Stimulated activated CD4-positive, alpha-beta T cell treated with anti-CD3 and anti-CD28 coated beads, Interleukin-4, amount 100 ng/mL, for 24 hours (primary cell): ENCODE measurements at places on chromosomes 4 and X.

GRCh38 chr4:78354782-78355181 is 196.8 kb upstream of the ANXA3 start:
- DNase-seq, result no peak

DNA sequence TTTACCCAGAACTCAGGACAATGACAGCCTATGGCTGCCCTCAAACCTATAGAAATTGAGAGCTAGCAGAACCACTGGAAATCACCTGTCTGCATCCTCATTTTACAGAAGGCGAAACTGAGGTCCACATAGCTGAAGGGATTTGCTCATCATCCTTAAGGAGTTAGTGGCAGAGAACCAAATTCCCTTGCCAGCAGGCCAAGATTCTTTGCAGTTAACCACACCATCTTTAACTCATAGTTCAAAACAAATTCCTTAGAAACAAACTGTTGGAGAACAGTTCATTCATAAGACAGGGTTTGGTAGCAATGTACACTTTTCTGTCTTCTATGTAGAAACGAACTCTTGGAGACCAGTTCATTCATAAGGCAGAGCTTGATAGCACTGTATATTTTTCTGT is 37.9 kb upstream of the RAP2C start:
- no peak for DNase-seq

DNA sequence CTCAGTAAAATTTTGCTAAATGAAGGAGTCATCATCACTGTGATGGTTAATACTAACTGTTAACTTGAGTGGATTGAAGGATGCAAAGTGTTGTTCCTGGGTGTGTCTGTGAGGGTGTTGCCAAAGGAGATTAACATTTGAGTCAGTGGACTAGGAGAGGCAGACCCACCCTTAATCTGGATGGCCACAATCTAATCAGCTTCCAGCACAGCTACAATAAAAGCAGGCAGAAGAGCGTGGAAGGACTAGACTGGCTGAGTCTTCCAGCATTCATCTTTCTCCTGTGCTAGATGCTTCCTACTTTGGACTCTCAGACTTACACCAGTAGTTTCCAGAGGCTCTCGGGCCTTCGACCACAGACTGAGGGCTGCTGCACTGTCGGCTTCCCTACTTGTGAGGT is 21.3 kb upstream of the WDR44 start:
- DNase-seq, result no peak

DNA sequence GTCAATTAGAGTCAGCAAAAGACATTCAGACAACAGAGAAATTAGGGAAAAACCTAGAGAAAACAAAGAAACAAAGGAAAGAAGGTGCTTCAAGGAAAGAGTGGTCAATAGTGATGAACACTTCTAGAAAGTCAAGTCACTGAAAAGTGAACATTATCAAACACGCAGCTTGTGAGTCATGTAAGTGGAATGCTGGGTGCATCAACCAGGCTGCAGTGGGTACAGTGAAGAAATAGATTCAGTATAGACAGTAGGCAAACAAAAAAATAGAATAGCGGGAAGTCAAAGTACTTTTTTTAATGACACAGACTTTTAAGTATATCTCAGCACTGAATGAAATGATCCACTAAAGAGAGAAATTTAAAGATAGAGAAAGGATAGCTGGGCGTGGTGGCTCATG is 245.8 kb downstream of the ARHGAP24 start:
- no peak for DNase-seq

DNA sequence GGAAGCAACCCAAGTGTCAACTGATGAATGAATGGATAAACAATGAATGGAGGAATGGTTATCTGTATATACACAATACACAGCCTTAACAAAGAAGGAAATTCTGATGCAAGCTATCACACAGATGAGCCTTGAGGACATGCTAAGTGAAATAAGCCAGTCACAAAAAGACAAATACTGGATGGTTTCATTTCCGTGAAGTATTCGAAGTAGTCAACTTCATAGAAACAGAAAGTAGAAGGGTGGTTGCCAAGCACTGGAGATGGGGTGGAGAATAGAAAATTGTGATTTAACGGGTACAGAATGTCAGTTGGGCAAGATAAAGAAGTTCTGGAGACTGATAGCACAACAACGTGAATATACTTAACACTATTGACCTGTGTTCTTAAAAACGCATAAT is 28.2 kb downstream of the CENPU start:
- DNase-seq, result no peak

GRCh38 chr4:337932-338758 is 531 bp downstream of the ZNF141 start:
- DNase-seq, result peak; percentile 65

- no peak for DNase-seq
Measured at GRCh38 chrX:80430826-80431504, 10.7 kb downstream of the TENT5D start.

DNA sequence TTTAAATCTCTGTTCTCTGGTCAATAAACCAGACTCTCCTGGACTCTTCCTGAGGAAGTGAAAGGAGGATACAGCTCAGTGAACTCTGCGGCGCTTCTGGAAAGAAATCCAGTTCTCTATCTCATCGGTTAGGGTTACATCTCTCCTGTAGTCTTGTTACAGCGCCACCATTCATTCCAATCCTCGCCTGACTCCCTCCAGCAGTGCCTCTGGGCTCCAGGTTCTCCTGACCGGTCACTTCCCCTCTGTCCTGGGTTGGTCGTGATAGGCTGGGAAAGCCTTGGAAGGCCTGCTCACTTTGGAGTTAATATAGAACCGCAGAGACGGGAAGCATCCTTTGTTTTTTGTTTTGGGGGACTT is 97.0 kb upstream of the STOX2 start:
- DNase-seq, result no peak

GRCh38 chr4:86560447-86560846 is 33.7 kb upstream of the PTPN13 start:
- DNase-seq, result no peak

DNA sequence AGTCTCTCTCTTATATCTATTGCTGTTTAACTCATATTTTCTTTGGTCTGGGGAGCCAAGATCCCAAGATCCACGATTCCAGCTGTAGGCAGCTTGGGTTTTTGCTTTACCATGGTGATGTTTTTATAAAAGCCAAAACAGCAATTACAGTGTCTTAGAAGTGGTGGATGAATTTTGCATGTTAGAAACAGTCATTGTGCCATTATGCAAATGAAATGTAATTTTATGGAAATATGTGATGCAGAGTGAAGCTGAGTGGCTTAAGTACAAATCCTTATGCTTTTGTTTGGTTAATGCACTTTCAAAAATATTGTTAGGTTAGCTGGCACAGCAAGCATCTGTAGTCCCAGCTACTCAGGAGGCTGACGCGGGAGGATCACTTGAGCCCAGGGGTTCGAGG is 32.8 kb upstream of the PTTG2 start:
- no peak for DNase-seq

- DNase-seq, result no peak
Measured at GRCh38 chr4:75786526-75786925, 62.1 kb downstream of the USO1 start.

- DNase-seq, result no peak
Measured at GRCh38 chr4:55921093-55921492, 27.7 kb upstream of the CEP135 start.

- DNase-seq, result no peak
Measured at GRCh38 chrX:107654566-107654871, 26.2 kb downstream of the PRPS1 start.

DNA sequence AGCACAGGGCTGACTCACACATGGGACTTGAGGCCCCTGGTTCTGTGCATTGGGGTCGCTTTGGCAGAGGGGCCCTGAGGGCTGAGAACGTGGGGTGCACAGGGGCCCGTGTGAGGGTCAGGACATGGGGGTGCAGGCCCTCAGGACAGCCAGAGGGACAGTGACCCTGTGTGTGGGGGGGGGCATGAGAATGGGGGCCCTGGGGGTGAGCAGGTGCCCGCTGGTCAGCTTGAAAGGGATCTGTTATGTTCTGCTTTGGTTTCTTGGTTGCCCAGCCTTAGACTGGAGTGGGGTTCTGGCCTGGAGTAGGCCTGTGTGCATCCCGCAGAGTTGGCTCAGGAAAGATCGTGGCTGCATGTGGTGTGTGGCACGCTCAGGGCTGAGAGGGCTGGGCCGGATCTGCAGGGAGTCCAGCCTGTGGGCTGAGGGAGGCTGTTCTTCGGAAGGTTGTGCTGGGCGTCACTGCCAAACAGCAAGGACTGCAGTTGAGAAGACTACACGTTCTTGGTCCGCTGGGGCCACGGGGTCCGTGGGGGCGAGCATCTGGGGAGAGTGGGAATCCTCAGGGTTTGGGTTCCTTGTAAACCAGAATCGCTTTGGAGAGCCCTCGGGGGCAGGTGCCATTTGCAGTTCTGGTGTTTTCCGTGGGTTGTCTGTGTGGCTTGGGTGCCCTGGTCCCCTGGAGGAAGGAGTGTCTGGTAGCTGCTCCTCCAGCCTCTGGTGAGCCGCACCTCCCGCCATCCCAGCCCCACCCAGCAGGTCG is 15.2 kb upstream of the UVSSA start:
- DNase-seq, result no peak

GRCh38 chrX:68286980-68287379 is 146.3 kb downstream of the OPHN1 start:
- no peak for DNase-seq

- no peak for DNase-seq
Measured at GRCh38 chrX:115318139-115318538, 28.6 kb downstream of the LUZP4 start.

DNA sequence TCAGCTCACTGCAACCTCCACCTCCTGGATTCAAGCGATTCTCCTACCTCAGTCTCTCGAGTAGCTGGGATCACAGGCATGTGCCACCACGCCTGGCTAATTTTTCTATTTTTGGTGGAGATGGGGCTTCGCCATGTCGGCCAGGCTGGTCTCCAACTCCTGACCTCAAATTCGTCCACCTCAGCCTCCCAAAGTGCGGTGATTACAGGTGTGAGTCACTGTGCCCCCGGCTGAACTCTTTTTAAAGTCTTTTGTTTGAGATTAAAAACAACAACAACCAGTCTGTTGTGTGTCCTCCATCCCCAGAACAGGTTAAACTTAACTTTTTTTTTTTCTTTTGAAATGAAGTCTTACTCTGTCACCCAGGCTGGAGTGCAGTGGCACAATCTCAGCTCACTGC is 36.3 kb upstream of the RBPJ start:
- DNase-seq, result no peak

DNA sequence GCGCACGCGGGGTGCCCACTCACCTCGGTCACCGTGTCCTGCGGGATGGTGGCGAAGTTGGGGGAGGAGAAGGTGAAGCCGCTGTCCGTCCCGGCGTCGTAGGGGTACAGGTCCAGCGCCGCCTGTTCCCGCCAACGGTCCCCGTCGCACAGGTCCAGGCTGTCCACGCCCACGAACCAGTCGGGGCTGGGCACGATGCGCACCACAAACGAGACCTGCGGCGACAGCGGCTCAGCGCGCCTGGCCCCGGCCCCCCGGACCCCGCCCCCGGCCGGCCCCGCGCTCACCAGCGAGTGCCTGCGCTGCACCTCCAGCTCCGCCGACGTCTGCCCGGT is 1.4 kb downstream of the SPON2 start:
- no peak for DNase-seq

DNA sequence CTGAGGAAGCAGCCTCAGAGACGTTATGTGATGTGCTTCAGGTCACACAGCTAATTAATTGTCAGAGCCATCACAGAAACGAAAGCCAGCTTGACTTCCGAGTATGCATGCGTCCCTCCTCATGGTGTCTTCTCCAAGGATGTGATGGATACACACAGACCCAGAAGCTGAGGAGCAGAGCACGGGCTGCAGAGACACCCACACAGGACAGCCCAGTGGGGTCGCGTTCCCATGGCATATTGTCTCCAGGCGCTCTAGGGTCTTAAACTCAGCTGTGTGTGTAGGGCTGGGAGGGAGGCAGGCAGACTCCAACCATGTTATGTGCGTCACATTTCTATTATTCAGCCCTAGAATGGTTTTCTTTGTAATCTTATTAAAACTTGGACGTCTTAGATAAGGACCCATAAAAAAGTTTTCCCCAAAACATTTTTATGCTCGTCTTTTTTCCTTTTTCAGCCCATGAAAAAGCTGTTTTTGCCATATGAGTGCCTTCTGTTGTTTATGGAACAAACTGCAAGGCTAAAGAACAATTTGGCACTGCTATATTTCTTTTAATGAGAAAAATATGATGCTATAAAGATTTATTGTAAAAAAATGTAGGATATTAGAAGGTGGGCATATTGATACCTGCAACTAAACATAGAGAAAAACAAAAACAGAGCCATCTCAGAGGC is 48.5 kb downstream of the TENM3 start:
- no peak for DNase-seq
